Tibial nerve (tissue), 4 donors: ENCODE measurements at places on chromosomes 3 and 15.

GRCh38 chr15:74428442-74428787 lies 5.3 kb downstream of the SEMA7A start:
- DNase-seq, result no peak

DNA sequence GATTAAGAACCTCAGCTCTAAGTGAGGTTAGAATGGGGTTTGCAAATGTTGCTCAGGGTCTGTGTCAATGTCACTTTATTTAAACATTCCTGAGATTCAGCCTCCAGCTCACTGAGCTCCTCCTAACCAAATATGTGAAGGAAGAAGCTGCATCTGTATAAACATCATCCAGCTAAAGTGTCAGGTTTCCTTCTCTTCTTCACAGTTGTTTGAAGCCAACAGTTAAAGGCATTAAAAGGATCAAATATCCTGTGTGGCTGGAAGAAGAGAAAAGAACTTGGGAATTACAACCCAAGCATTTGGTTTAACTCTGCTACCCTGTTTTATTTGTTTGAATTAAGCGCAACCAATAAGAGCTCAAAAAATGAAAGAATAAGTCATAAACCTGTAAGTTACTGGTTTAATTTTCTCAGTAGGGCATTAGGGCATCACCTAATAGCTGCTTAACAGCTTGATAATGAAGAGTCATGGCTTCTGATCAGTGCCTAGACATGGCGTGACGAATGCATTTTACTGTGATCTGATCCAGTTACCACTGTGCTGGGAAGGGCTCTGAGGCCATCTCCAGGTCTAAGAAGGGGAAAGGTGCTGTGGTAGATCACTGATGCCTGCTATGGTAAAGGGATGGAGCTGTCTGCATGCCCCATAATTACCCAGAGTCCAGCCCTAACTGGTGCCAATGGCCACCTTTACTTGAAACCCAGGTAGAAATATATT lies 165.7 kb upstream of the TSC22D2 start:
- DNase-seq, result no peak

DNA sequence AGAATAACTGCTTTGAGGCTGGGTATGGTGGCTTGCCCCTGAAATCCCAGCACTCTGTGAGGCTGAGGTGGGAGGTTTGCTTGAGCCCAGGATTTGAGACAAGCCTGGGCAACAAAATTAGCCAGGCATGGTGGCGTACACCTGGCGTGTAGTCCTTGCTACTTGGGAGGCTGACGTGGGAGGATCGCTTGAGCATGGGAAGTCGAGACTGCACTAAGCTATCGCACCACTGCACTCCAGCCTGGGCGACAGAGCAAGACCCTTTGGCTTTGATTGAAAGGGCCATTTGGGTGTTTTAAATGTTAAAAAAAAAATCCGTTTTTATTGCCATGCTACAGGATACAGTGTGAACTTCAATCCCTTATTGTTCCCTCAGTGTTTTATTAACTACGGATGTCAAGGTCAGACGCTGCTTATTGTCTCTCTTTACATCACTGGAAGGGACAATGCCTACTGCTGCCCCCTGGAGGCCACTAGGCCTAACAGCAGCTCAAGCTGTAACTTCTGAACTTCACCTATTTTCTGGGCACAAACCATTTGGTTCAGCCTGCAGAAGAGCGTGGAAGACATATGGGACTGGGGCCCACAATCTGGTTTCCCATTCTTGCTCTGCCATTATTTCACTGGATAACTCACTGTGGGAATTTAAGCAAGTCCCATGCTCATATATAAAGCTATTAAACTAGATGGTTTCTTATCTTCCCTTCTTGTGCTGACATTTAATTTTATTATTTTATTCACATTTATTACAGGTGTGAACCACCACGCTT lies 15.3 kb upstream of the IREB2 start:
- peak; percentile 28 for DNase-seq

- no peak for DNase-seq
Measured at GRCh38 chr3:113275258-113275556, 63.9 kb downstream of the BOC start.

- no peak for DNase-seq
Measured at GRCh38 chr3:13700362-13700761, 151.4 kb downstream of the FBLN2 start.

GRCh38 chr3:138114988-138115971 lies at the start of gene DZIP1L:
TSS of gene DZIP1L (minus strand) at chr3:138115608. CDS start at chr3:138103971, 11,637 bp downstream.
- peak; percentile 24 for DNase-seq

- no peak for DNase-seq
Measured at GRCh38 chr3:67947808-67948508, 293.5 kb upstream of the SUCLG2 start.
